GM12865 (cell line): ENCODE measurements at places on chromosomes 5 and 9.
A peak's percentile ranks its signal among the peaks of the same experiment; 100 is the strongest.

- no peak for DNase-seq
Observed at GRCh38 chr9:81389569-81389993, 299.8 kb downstream of the TLE1 start.

DNA sequence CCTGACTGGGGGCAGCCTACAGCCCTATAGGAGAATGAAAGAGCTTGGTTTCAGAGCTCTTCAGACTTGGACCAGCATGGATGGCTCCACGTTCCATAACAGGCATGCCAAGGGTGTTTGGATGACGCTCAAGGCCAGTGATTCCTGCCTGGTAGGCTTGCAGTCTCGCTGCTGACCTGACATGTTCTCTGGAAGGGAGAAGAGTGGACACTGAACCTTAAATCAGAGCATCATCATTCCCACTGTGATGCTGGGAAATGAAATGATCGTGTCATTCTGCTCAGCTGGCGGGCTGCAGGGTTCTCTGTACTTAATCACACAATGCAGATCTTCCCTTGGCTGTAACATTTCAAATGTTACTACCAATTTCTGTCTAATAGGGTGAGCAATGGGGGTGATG lies 57.0 kb downstream of the CFAP90 start:
- DNase-seq, result peak; percentile 6

GRCh38 chr5:540071-540905 lies 16.0 kb upstream of the SLC9A3 start:
- DNase-seq, result no peak

DNA sequence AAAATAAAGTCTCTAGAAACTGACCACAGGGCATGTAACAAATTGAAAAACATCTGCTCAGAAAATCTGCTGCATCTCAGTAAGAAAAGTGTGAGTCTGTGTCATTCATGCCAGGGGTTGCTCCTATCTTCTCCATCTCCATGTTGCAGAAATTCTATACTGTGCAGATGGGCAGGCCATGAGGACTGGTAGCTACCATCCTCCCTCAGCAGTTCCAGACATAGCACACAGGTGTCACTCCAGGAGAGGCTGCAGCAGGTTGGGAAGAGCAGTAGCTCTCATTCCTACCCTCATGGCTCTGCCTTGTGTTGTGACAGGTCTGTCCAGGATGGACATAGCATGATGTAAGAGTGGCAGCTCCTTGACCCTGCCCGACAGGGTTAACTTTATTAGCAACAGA lies 173.4 kb downstream of the NDUFS4 start:
- peak; percentile 1 for DNase-seq

DNA sequence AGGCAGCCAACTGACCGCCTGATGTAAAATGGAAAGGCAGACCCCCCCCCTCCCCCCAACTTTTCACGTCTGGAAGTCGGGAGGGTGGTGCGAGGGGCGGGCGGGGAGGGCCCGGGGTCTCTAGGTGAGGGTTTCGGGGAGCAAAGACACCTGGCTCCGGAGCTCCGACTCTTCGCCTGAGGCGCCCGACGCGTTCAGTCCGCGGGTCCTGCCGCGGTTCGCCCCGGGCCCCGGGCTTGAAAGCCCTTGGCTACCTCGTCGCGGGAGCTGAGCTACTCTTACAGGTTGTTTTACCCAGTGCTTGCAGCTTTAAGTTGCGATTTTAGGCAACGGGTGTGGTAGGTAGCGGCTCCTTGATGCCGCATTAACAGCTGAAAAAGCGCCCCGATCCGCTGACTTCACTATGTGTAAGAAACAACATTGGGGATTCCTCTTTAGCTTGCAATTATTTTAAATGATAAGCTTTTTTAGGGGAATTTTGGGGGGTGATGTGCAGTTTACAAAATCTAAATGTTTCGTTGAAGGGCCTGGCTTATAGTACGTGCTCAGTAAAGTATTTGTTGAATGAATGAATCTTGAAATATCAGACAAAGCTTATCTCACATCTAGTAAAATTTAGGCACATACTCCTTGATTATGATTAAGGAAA lies 722 bp downstream of the CDC42SE2 start:
- peak; percentile 71 for DNase-seq

DNA sequence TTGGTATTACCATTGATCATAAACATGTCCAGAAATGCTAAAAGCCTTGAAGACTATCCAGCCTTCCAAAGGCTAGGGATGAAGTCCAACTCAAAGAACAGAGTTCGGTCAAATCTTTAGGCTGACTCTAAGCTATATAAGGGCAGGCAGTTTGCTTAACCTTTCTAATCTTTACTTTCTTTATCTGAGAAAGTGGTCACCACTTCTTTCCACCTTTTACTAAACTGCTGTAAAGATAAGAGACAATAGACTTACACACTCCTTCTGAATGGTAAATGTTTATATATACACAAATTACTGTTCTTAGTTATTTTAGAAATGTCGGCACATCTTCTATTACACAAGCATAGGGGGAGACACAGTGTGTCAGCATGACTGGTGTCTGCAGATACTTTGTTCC lies 100.4 kb downstream of the NREP start:
- DNase-seq, result no peak

DNA sequence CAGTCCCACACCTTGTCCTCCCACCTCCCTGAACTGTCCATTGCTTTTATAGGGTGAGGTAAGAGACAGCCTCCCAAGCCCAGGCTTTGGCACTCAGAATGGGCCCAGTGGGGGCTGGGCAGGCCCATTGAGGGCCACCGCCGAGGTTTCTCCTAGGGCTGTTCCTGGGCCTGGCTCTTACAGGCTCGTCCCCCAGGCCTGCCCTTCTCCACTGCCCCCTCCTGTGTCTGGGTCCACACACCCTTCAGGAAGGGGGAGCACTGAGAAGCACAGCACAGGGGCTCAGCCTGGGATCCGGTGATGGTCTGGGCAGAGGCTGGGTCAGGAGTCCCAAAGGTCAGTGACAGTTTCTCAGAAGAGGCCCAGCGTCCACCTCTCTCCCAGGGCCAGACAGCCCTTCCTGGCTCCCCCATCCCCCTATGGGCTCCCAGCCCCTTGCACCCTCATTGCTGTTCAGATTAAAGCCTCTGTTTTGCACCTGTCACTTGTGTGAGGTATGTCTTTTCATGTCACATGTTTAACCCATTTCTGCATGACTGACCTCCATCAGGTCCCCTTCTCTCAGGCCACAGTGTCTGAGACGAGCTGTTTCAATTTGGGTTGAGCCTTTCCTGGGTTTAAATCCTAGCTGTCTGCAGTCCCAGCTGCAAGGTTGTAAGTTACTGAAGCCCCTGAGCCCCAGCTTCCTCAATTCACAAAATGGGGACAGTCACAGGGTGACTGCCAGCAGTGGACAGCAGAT lies 29.4 kb downstream of the IER5L start:
- peak; percentile 37 for DNase-seq
